CD14-positive monocyte (primary cell): ENCODE measurements at places on chromosomes 5 and 9. TPM values are rescaled to one million over a fixed set of nuclear protein-coding genes. Genes with fewer than 3 reads are reported as not detected.

FAXDC2 gene
- polyA plus RNA-seq = 0.78 and 1.4 TPM in 2 replicates

FAM200C gene
- 0.11 and 0.39 TPM in 2 replicates for polyA plus RNA-seq

PCDHB13 gene
- not detected in 2 replicates for polyA plus RNA-seq

IFNA7 gene
- not detected for polyA plus RNA-seq

MAPKAP1 gene
- polyA plus RNA-seq = 44.1 TPM

PCA3 gene
- polyA plus RNA-seq = not detected

NR5A1 gene
- polyA plus RNA-seq = not detected

ELAVL2 gene
- not detected for polyA plus RNA-seq

FBP2 gene
- not detected for polyA plus RNA-seq

HAVCR2 gene
- 45.0 TPM for polyA plus RNA-seq

TRMT10B gene
- 5.2 TPM for polyA plus RNA-seq

TRIM7 gene
- 12.8 TPM for polyA plus RNA-seq

PAPPA gene
- not detected in 2 replicates for polyA plus RNA-seq

C5orf52 gene
- polyA plus RNA-seq = not detected

QRFP gene
- polyA plus RNA-seq = 0.21 TPM

ZBTB34 gene
- polyA plus RNA-seq = 3.6 TPM

CKS2 gene
- 95.8 and 142 TPM in 2 replicates for polyA plus RNA-seq

TMEM252 gene
- polyA plus RNA-seq = not detected

TEK gene
- not detected in 2 replicates for polyA plus RNA-seq

BARHL1 gene
- polyA plus RNA-seq = not detected

ZBTB6 gene
- 0.32 and 0.64 TPM in 2 replicates for polyA plus RNA-seq

TRPM3 gene
- polyA plus RNA-seq = not detected in 2 replicates

CBY3 gene
- polyA plus RNA-seq = not detected in 2 replicates

CXCL14 gene
- polyA plus RNA-seq = not detected

STC2 gene
- polyA plus RNA-seq = not detected in 2 replicates

SPINK5 gene
- not detected in 2 replicates for polyA plus RNA-seq

CTNND2 gene
- not detected for polyA plus RNA-seq

APBA1 gene
- not detected for polyA plus RNA-seq

PDZD2 gene
- not detected for polyA plus RNA-seq

IRX1 gene
- polyA plus RNA-seq = not detected in 2 replicates

PIP5KL1 gene
- polyA plus RNA-seq = 0.31 TPM

DMRT3 gene
- not detected for polyA plus RNA-seq

AHRR gene
- polyA plus RNA-seq = not detected

KCNV2 gene
- polyA plus RNA-seq = not detected

PRXL2C gene
- 4.1 and 9.3 TPM in 2 replicates for polyA plus RNA-seq

GMCL2 gene
- not detected for polyA plus RNA-seq

BTNL3 gene
- polyA plus RNA-seq = 0.10 and 0.20 TPM in 2 replicates

RNF183 gene
- polyA plus RNA-seq = not detected in 2 replicates

FCN2 gene
- not detected for polyA plus RNA-seq

TMEM174 gene
- not detected in 2 replicates for polyA plus RNA-seq

CCL27 gene
- polyA plus RNA-seq = not detected
